ENCODE measurements at places on chromosomes 5 and 9.

DNA sequence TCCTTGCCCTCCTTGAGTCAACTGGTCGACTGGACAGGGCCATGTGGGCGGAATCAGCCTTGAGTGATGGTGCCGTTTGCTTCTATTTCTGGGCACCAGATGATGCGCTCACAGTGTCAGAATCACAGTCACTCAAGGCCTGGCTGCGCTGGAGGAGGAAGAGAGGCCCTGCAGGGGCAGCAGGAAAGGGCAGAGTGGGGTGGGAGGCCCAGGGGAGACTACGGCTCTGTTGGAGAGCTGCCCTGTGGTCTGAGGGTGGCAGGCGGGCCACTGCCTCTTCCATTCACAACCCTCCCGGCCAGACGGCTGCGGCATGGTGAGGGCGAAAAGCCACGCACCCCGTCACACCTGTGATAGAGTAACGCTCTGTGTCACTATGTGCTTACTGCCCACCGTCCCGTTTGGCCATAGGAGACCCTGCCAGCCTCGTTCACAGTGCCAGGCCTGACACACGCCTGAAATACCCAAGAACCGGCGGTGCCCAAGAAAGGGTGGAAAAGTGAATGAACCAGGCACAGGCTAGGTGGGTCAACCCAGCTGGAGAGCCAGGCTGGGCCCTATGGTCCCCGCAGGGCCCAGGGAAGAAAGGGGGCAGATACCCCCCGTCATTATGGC, 9.9 kb downstream of the PLPP7 start:
- no peak for DNase-seq

- DNase-seq: no peak
Measured at GRCh38 chr5:120919017-120919416, 454.9 kb downstream of the PRR16 start.

DNA sequence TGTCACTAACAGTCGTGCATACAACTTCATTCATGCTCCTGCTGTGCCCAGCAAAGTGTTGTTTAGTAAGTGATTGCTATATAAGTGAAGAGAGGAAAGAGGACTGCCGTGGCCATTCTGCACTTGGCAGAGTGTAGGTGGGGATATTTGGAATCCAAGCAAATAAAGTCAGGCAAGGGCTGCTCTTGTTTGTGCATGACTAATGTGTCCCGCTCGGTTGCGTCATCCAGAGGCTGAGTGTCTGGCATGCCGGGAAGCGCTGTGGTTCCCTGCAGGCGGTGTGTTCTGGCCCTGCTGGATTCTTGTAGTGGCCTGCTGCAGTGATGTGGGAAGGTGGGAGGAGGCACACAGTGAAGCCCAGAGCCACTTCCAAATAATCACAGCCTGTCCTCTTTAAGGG, 136.9 kb upstream of the ANKH start:
- DNase-seq: no peak

DNA sequence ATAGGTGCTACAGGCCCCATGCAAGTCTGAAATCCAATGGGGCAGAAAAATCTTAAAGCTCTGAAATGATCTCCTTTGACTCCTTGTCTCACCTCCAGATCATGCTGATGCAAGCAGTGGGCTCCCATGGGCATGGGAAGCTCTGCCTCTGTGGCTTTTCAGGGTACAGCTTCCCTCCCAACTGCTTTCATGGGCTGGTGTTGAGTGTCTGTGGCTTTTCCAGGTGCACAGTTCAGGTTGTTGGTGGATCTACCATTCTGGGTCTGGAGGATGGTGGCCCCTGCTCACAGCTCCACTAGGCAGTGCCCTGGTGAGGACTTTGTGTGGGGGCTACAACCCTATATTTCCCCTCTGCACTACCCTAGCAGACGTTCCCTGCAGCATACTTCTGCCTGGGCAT, 103.5 kb downstream of the STARD4 start:
- no peak for DNase-seq

DNA sequence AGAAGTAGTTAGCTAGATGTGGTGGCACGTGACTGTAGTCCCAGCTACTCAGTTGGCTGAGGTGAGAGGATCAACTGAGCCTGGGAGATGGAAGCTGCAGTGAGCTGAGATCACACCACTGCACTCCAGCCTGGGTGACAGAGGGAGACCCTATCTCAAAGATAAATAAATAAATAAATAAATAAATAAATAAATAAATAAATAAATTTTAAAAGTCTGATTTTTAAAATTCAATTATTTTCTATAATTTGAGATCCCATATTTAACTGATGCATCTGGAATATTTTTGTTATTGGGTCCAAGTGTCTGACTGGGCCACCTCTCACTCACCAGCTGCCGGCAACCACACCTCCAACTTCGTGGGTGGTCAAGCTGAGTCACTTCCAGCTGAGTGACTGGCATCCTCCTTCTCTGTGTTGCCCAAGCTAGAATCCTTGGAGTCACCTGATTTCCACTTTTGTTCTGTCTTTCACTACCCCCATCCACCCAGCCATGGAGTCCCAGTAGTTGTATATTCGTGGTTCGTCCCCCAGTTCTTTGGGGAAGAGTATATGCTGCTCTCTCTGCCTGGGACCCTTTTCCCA, 70.9 kb downstream of the EGFLAM start:
- DNase-seq: no peak
